ENCODE measurements at places on chromosomes 2 and 18.
A peak's percentile ranks its signal among the peaks of the same experiment; 100 is the strongest.

- peak; percentile 32 for DNase-seq
These were observed 3.1 kb downstream of the EGR4 start for GRCh38 chr2:73290049-73290839.

GRCh38 chr2:68907920-68908253, 36.7 kb upstream of the BMP10 start:
- no peak for DNase-seq

- no peak for DNase-seq
These were observed 39.5 kb upstream of the RTN4 start for GRCh38 chr2:55089726-55090125.

- no peak for DNase-seq
These were observed 110.3 kb downstream of the FAM210A start for GRCh38 chr18:13616041-13616440.
